ENCODE measurements at places on chromosomes 3 and 15.

DNA sequence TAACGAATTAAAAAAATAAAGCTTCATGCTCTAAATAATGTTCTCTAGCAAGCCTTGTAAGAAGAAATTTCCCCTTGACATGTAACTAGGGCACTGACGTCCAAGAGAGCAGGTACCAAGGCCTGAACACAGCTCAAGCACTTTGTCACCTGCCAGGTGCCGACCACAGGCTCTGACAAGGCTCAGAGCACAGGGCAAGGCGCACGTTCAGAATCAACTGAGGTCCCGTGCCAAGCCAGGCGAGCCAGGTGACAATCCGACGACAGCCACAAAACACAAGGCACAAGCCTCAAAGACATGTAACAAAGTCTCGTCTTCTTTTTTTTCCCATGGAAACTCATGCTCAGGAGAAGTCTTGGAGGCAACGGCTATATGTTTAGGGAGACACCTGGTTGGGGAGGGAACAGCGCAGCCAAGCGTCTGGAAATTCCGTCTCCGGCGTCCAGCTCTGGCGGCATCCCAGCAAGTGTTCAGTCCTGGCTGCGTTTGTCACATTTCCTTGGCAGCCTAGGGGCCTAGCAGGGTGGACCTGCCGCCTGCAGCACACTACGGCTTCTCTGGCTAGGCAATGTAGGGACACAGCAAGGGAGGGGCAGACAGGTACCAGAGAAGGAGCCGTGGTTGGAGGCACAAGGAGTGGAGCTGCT, 76.7 kb downstream of the ADAMTS17 start:
- DNase-seq, result no peak

GRCh38 chr3:159637883-159638542, 350.6 kb upstream of the IL12A start:
- peak; percentile 7 for DNase-seq

GRCh38 chr3:138227650-138228049, 40.5 kb downstream of the ARMC8 start:
- DNase-seq, result no peak

DNA sequence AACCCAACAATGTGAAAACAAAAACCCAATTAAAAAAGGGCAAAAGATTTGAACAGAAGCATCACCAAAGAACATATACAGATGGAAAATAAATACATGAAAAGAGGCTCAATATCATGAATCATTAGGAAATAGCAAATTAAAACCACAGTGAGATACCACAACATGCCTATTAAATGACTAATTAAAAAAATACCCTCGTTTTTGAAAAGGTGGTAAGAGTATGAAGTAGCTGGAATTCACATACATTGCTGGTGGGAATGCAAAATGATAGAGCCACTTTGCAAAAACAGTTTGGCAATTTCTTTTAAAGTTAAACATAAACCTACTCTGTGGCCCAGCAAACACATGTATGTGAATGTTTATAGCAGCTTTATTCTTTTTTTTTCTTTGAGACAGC, 75.8 kb downstream of the B3GNT5 start:
- DNase-seq, result no peak

- DNase-seq, result no peak
These were observed 9.2 kb downstream of the AHSG start for GRCh38 chr3:186621894-186622650.

DNA sequence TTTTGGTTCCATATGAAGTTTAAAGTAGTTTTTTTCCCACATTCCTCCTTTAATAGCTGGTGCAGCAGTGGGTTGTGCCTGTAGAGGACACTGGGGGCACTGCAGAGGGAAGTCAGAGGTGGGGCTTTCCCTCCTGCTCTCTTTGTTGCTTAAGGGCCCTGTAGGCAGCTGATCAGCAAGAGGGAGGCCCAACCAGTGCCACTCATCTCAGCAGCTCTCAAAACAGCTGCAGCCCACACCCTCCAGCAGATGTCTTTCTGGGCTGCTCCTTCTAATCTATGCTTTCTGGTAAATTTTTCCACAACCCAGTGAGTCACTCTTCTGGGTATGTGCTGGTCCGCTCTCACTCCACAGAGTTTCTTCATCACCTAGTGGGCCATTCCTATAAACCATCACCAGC, 263.8 kb downstream of the FEZF2 start:
- no peak for DNase-seq

DNA sequence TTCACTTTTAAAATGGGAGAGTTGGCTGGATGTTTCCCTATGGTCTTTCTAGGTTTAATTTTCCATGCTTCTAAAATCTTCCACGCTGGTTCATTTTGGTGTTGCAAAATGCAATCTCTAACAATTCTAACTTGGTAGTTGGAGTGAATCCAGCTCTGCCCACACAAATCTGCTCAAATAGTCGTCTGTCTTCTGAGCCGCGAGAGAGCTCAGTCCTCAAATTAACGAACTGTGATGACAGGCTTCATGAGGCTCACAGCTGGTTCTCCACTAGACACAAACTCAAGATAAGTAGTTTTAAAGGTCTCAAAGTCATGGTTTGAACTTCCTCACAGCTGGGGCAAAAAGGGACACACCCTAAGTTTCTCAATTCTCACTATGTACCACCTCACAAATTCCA, 178.6 kb upstream of the LYSMD4 start:
- no peak for DNase-seq

DNA sequence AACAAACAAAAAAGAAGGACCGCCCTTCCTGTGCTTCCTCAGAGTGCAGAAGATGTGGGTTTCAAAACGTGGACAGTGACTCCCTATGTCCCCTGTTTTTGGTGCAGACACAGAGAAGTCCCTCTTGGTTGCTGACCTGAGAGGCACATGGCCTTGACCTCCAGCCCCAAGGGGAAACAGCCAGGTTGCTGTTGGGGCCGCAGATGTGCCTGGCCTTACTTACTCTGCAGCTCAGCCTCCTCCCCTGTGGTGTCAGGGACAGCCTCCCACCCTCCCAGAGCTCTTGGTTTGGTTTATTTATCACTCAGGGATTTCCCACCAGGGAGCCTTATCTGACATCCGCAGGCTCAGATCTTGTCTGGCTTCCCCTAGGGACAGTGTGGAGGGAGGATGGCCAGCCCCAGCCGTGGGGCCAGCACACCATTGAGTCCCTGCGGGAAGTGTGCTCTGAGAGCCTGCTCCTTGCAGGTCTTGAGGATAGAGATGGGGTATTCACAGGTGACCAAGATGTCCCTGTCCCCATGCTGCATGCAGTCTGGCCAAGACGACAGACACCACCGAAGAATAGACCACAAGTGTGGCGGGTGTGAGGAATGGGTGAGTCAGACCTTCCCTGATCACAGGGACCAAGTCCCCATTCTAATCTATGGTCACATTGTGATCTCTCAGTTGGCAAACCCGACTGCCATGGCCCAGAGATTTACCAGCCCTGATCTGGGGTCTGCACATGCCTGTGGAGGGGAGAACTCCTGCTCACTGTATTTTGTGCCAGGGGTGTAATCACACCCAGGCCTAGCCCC, 134.3 kb upstream of the ABHD17C start:
- no peak for DNase-seq

- DNase-seq, result no peak
These were observed 5.6 kb upstream of the GCNT3 start for GRCh38 chr15:59605994-59606393.

DNA sequence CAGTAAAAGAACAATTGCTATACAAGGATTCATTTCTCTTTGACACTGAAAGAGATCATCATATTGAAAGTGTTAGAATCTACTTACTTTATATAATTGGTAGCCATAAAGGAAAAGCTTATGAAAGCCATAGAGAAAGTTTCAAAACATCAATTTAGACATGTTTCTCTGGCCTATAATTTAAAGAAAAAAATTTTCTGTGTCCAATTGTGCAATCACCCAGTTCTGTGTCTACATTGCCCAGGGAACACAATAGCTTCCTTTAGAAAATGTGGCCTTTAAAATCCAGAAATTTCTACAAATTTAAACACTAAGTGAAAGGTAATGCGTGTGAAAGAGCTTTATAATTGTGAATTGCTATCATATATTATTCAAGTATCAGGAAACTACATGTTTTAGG, 259.2 kb downstream of the GBE1 start:
- no peak for DNase-seq

- DNase-seq, result no peak
These were observed 299.3 kb upstream of the SATB1 start for GRCh38 chr3:18724456-18724855.
